ENCODE measurements at places on chromosomes 13 and 19. TPM values are rescaled to one million over a fixed set of nuclear protein-coding genes. Genes with fewer than 3 reads are reported as not detected.

DNA sequence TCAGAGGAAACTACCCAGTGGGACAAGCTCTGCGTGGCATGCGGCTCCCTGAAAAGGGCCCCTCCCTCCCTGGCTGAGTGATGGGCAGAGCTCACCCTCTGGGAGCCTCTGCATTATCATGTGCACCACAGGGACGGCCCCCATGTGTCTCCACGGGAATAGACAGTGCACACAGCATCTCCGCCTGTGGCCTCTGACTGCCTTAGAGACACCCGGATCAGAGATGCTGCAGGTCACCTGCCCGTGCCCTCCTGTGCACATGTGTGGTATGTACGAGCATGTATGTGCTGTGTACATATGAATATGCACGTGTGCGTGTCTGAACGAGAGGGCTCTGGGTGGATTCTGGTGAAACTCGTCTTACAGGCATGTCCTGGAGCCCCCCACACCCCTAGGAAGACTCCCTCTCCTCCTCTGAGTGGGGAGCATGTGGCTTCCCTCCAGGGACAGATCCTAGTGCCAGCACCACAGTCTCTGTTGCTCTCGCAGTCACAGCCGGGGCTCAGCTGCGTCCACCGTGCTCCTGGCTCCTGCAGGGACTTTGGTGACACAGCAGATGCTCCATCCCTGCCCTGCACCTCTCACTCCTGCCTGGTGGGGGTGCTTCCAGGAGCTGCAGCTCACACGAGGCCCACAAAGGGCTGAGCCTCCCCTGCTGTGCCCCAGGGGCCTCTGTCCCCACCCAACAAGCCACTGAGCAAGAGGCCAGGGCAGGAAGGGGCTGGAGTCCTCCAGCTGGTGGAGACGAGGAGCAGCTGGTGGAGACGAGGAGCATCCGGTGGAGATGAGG, 19.6 kb downstream of the C13orf46 start:
- H3K27me3 ChIP-seq, result no peaks in the 10 kb centered on the region
- H3K4me1 ChIP-seq, result peaks cover 11% of the 10 kb centered on the region
- no peak overlapping the region for H3K4me3 ChIP-seq
- DNase-seq, result no peak

DNA sequence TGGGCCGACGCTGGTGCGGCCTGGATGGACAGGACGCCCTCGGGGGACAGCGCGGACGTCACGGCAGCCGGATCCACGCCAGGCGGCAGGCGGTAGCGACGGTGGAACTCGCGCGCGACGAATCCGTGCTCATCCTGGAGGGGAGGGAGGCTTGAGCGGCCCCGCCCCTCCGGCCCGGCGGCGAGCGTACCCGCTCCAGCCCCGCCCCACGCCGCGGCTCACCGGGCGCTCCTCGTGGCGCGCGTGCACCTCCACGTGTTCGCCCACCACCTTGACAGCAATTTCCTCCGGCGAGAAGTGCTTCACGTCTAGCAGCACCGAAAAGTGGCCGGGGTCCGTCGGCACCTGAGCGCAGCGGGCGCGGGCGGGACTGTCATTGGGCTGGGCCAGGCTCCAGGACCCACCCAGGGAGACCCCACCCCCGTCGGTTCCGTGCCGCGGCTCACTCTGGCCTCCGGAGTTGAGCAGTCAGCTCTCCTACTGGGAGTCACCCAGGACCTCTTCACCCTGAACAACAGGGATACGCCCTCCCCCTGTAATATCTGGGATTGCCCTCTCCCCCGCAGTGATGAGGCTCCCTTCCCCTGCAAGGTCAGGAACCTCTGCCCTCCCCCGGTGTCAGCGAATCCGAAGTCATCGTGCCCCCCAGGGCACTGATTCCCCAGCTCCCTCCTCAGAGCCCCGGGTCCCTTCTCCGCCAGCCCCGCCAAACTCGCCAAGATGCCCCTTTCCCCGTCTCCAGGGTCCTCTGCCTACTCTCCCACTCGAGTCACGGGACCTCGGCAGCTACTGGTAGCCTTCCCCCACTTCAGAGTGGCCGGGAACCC, 1.1 kb downstream of the HSPB6 start:
- H3K4me3 ChIP-seq, result peak overlapping the region; percentile 94
- DNase-seq, result peak; percentile 84
- peaks cover 4% of the 10 kb centered on the region for H3K4me1 ChIP-seq
- H3K27me3 ChIP-seq, result no peaks in the 10 kb centered on the region
- peak overlapping the region; percentile 98 for H3K27ac ChIP-seq
- peaks cover 4% of the 10 kb centered on the region for H3K36me3 ChIP-seq

The TRPC4 gene
- not detected for total RNA-seq

The TEX30 gene
- 5.1 TPM for total RNA-seq

The WDR88 gene
- not detected for total RNA-seq

The RRAS gene
- 170 TPM for total RNA-seq
